ENCODE measurements at places on chromosomes 12 and 14. TPM values are rescaled to one million over a fixed set of nuclear protein-coding genes. Genes with fewer than 3 reads are reported as not detected.

GRCh38 chr14:64773577-64773976 lies 69.4 kb downstream of the PLEKHG3 start:
- DNase-seq: no peak

The VEZT gene
- total RNA-seq: 150 TPM

GRCh38 chr12:56836317-56836716 lies 73.2 kb downstream of the HSD17B6 start:
- DNase-seq: peak; percentile 40

GRCh38 chr12:15863984-15864383 lies 18.2 kb upstream of the STRAP start:
- DNase-seq: no peak

GRCh38 chr12:41897593-41897992 lies 247.1 kb downstream of the GXYLT1 start:
- DNase-seq: no peak

The SGPP1 gene
- total RNA-seq: 21.5 TPM

DNA sequence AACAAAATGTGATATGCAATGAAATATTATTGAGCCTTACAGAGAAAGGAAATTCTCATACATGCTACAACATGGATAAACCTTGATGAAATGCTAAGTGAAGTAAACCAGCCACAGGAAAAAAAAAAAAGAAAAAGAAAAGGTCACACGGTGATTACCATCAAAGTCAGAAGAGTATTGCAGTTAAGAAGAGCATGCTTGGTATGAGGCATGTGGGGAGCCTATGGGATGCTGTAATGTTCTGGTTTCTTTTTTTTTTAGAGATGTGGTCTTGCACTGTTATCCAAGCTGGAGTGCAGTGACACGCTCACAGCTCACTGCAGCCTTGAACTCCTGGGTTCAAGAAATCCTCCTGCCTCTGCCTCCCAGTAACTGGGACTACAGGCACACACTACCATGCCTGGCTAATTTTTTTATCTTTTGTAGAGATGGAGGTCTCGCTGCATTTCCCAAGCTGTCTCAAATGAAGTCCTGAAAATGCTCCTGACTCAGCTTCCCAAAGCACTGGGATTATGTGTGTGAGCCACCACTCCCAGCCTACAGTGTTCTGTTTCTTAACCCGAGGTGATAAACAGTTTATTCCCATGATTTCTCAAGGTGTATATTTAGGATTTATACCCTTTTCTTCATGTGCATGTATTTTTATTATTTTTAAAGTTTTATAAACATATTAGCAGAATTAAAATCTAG lies 96.2 kb downstream of the SEC23A start:
- DNase-seq: no peak

Measured in adrenal gland (tissue), 19 donors.